ENCODE measurements at places on chromosomes 1 and 21.
A peak's percentile ranks its signal among the peaks of the same experiment; 100 is the strongest.

GRCh38 chr1:153527023-153527682 lies 8.6 kb downstream of the S100A6 start:
- DNase-seq = no peak

GRCh38 chr1:89823679-89824292 lies 3.0 kb downstream of the LRRC8D start:
- no peak for DNase-seq

DNA sequence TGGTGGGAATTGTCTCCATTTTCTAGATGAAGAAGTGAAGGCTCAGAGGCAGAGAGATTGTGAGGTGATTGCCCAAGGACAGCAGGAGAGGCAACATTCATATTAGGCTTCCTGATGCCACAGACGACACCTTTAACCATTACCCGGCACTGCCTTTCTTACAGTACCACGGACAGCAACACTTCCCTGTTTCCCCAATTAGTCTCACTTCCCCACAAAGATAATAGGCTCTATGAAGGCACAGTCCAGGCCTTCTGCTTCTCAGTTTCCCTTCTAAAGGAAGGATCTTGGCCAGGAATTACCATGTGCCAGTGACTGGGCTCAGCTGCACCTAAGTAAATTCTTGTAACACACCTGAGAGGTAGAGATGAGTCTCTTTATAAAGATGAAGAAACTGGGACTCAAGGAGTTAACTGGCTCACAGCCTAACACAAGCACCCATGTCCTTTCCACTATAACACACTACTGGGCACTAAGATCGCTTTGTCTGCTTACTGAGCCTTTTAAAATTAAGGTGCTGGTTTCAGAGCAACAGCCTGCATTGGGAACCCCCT lies 9.6 kb downstream of the IGSF9 start:
- DNase-seq = no peak

- no peak for DNase-seq
Observed at GRCh38 chr1:98005326-98006010, 84.6 kb upstream of the DPYD start.

DNA sequence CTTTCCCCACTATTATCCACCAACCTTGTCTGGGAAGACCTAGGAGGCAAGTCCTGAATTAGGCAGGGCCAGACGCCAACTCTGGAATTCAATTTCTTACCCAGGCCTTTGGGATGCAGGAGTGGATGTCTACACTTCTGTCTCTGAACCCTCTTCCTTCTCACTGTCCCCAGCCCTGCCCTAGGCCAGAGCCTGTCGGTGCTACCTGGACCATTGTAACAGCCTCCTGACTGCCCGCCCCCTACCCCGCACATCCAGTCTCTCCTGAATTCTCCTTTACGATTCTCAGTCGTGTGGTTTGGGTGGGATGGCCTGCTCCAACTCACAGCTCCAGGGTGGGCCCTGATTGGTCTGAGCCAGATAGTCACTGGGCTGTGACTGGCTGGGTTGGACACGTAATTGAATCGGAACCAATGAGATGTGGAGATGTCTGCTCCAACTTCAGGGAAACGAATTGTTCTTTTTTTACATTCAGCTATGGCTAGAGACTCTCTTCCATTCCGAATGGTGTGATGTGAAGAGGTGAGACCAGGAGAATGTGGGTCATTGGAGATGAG lies 304.6 kb downstream of the PTPRU start:
- DNase-seq = peak; percentile 32

DNA sequence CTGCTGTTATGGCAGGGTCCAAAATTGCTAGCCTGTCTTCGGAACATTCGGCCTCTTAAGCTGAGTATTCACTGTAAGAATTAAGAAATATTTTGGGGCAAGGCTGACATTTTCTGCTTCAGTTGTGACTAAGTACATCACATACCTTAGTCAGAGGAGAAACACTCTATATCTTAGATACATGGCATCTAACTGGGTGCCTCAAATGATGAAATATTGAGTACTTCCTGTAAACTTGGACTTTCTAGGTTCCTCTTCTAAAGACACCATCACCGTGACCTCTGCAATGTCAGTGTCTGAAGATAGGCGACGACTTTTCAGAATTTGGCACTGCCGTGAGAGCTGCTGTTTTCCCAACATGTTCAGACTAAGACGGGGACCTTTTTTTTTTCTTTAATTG lies 65.6 kb downstream of the PCBP3 start:
- no peak for DNase-seq

- DNase-seq = no peak
Observed at GRCh38 chr1:229087339-229087738, 183.6 kb upstream of the RAB4A start.

GRCh38 chr1:35762141-35762540 lies 7.6 kb downstream of the CLSPN start:
- no peak for DNase-seq

- no peak for DNase-seq
Observed at GRCh38 chr1:55504306-55504731, 289.2 kb upstream of the USP24 start.

GRCh38 chr1:203186446-203187303 lies at the start of gene CHI3L1:
Gene CHI3L1, minus strand, starts transcription at chr1:203186704. Its CDS starts 81 bp downstream, at chr1:203186623.
- peak; percentile 64 for DNase-seq

DNA sequence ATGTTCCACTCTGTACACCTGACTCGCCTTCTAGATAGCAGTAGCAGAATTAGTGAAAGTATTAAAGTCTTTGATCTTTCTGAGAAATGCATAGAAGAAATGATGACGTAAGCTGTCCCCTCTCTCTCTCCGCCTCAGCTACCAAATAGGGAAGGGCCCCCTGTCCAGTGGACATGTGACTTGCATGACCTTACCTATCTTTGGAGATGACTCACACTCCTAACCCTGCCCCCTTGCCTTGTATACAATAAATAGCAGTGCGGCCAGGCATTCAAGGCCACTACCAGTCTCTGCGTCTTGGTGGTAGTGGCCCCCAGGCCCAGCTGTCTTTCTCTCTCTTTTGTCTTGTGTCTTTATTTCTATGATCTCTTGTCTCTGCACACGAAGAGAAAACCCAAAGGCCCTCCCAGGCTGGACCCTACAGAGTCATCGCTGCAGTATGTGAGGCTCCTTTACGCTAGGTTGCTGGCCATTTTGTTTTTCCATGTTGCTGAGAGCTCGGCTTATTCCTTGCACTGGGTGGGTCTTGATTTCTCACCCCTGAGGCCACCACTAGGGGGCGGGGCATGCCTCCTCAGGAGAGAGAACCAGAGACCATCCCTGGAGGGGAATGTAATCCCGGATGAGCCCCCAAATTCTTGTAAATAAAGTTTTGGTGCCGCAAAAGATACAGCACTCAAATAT lies 16.0 kb upstream of the ZBTB8B start:
- DNase-seq = no peak

- DNase-seq = no peak
Observed at GRCh38 chr1:167263819-167264464, 43.3 kb downstream of the POU2F1 start.

GRCh38 chr1:20593756-20594155 lies 4.9 kb downstream of the CDA start:
- no peak for DNase-seq

GRCh38 chr1:94611681-94612475 lies 70.3 kb upstream of the F3 start:
- no peak for DNase-seq

GRCh38 chr1:111488669-111489068 lies 14.8 kb downstream of the ADORA3 start:
- no peak for DNase-seq

GRCh38 chr1:185936641-185937040 lies 202.4 kb downstream of the HMCN1 start:
- no peak for DNase-seq

DNA sequence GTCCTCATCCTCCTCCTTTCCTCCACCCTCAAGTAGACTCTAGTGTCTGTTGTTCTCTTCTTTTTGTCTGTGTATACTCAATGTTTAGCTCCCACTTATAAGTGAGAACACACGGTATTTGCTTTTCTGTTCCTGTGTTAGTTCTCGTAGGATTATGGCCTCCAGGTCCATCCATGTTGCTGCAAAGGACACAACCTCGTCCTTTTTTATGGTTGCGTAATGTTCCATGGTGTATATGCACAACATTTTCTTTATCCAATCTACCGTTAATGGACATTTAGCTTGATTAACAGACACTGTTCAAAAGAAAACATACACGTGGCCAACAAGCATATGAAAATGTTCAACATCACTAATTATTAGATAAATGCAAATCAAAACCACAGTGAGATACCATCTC lies 44.3 kb upstream of the TMPRSS2 start:
- no peak for DNase-seq

DNA sequence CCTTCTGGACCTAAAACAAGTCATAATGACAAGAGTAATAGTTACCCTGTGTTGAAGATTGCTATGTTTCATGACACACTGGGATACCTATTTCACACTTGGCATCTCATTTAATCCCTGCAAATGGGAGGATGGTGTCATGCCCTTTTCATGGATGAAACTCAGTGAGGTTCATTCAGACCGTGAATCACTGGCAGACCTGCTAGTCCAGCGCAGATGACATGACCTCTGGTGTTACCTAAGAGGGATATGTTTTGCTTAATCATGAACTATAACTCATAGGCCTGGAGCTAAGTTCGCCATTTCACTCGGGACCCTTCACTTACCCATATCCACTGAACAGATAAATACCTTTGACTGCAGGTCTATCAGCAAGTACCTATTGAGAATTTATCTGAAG lies 286.6 kb upstream of the FMN2 start:
- DNase-seq = no peak
